Stimulated activated naive CD4-positive, alpha-beta T cell treated with Interleukin-2 at 50 U/mL for 16 hours (primary cell): ENCODE measurements at places on chromosomes 2 and 18.

GRCh38 chr2:211674715-211675114, 863.9 kb downstream of the ERBB4 start:
- DNase-seq: no peak

GRCh38 chr2:120860579-120860922, 124.9 kb downstream of the GLI2 start:
- DNase-seq: no peak

GRCh38 chr2:69798909-69799526, 30.4 kb upstream of the GMCL1 start:
- no peak for DNase-seq

DNA sequence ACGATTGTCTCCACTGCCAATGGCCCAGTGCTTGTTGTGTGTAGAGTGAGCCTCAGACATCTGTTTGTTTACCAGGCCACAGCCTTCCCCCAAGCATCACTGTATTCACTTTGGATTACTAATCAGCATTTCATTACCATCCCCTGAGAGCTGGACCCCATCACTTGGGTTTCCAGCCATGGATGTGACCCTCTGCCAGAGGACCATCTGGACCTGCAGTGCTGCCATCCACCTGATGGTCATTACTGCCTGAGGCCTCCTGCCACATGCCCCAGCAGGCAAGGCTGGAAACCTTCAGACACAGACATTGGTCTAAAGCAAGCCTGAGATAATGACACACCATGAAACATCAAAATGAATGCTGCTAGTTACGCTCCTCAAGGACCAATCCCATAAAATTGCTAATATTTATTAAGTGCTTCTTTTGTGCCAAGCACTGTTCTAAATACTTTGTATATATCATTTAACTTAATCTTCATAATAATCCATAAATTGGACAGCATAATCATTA, 2096.3 kb upstream of the CELF4 start:
- no peak for DNase-seq

DNA sequence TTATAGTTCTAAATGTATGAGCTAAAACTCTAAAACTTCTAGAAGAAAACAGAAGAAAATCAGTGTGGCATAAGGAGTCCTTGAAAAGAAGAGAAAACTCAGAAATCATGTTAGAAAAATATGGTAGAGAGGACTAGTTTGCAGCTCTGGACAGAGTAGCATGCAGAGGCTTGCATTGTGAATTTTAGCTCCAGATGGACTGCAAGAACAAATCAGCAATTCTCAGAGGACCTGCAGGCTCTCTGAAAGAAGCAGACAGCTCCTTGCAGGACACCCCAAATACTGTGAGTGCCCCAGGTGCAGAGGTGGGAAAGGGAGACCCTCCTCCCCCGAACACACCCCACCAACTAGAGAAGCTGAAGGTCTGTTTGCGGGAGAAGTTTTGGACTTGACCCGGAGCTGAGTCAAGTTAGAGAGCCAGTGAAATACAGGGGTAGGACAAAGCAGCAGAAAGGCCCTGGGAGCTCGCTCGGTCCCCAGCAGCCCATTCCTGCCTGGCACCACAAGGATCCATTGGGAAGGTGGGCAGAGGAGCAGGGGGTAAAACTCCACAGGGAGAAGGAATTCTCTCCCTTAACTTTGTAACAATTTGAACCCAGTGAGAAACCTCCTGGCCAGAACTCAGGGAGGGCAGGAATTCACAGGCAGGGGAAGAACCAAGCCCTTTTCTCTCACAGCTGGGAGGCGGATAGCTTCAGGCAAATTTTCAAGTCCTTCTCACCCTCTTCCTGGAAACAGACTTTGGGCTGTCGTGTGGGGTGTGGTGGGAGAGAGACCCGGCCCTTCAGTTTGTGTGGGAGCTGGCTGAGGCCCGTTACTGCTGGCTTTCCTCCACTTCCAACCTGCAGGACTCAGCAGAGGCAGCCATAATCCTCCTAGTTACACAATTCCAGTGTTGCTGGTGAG, 216.2 kb upstream of the SLC35G4 start:
- DNase-seq: no peak

DNA sequence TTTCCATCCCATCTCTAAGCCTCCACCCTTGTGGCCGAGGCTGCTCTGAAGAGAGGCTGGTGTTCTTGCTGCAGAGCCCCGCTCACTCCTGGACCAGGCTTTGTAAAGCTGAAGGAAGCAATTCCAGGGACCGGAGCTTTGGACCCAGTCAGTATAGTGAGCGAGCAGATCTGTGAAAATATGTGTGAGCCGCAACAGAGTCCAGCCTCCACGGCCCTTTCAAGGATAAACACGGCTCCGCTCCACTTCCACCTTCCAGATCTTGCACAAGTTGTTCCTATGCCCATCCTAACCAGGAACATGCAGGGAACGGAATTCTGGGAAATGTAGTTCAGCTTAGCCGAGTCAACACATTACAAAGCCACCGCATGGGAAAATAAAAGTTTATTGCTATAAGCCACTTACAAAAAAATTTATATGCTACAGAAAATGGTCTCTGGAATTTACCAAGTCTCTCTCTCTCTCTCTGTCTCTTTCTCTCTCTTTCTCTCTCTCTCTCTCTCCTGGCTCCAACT, 151.7 kb upstream of the ZNF521 start:
- DNase-seq: no peak

DNA sequence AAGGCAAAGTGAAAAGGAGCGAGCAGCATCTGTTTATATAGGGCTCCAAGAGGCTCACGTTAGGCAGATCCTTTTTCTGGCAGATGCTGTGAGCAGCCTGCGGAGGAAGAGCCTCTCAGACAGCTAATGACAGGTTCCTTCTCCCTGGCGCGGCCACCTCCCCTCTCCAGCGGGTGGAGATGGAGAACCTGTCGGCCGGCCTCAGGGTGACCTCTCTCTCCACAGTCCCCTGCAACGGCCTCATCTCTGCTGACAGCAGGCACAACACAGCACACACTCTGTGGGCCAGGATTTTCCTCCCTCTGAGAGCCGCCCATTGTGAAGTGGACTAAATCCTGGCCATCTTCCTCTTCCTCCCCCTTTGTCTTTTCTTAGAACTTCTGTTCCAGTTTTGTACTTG, 119.8 kb downstream of the PRKCE start:
- DNase-seq: no peak

- no peak for DNase-seq
These were observed 23.9 kb upstream of the CAVIN2 start for GRCh38 chr2:191870744-191871143.

DNA sequence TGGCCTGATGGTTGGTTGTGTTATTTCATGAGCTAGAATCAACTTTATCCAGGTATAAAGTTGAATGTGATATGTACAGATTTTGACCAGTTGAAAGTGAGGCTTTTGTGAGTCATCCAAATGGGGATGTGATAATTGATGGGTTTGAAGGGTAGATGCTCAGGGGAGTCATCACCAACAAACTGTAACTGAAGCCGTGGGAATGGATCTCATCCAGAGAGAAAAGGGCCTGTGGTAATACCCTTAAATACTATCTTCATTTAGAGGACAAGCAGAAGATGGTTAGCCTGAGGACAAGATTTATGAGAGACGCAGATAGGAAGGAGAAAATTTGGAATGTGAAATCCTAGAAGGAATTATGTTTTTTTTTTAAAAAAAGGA, 90.5 kb upstream of the MYO3B start:
- DNase-seq: no peak

DNA sequence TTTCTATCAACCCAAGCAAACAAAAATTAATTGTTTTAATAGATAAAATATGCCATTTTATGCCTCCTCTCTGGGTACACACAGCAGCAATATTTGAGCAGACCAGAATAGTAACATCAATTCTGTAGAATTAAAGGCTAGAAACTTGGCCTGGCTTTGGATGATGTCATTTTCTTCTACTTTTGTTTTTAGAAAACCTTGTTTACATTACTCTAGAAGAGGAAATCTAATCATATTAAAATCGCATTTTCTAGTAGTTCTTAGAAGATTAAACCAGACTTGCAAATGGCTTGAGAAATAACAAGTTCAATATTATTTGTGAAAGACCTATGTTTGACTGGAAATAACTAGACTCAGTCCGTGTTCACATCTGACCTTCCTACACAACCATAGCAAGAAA, 102.3 kb upstream of the RFX8 start:
- DNase-seq: no peak

DNA sequence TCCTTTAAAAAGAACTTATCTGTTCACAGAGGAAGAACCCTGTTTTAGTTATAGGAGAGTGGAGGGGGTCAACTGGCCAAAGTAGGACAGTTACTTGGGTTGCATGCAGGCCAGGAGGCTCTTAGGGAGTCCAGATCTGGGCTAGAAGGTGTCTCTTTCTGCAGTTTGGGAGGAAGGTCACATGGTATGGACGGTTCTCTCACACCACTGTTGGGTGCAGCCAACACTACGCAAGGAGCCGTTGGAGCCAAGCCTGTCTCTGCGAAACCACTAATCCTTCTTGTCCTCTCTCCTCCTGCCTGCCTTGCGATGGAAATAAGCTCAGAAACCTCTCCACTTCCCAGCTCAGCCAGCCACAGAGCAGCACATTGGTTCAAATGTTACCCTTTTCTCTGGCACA, 105.9 kb upstream of the TGFA start:
- no peak for DNase-seq

DNA sequence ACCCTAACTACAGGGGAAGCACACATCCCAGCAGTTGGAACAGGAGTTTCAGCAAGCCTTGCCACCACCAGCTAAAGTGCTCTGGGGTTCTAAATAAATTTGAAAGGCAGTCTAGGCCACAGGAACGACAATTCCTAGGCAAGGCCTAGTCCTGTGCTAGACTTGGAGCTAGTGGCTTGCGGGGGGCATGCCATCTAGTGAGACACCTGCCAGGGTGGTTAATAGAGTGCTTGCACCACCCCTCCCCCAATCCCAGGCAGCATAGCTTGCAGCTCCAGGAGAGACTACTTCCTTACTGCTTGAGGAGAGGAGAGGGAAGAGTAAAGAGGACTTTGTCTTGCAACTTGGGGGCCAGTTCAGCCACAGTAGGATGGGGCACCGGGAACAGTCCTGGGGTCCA, 101.8 kb downstream of the SLC39A10 start:
- DNase-seq: no peak

DNA sequence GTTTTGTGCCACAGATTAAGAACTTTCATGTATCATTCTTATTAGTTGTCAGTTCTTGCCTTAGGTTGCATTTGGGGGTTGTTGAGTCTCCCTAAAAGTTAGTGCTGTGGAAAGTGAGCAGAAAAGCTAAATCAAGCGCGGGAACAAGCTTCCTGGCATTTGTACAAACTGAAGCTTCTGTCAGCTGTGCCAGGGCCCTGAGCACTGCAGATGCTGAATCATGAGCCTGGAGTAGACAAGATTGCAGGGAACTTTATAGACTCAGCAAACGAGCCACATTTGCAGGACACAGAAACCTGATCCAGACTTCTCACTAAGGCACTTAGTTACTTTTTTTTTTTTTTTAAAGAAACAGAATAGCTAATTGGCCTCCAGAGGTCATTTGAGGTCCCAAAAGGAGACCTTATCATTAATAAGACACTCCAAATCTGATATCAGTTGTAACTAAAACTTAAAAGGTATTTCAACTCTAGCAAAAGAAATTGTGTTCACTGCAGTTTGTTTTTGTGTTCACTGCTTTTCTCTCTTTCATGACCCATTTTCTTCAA, 88.7 kb downstream of the ADAM23 start:
- no peak for DNase-seq
